ENCODE measurements at places on chromosomes 16 and 17.

DNA sequence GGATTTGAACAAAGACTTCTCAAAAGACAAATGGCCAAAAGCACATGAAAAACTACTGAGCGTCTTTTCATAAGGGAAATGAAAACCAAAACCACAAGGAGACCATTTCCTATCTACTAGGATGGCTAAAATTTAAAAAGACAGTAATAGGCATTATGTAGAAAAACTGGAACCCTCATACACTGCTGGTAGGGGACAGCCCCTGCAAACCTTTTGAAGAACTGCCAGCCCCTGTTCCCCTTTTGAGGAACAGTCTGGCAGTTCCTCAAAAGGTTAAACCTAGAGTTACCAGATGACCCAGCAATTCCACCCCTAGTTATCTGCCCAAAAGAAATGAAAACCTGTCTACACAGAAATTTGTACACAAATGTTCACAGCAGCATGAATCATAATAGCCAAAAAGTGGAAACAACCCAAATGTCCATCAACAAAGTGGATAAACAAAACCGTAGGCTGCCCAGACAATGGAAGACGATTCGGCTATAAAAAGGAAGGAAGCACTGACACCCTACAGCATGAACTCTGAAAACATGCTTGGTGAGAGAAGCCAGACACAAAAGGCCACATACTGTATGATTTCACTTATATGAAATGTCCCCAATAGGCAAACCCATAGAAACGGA, 22.9 kb downstream of the CDIP1 start:
- DNase-seq: no peak

DNA sequence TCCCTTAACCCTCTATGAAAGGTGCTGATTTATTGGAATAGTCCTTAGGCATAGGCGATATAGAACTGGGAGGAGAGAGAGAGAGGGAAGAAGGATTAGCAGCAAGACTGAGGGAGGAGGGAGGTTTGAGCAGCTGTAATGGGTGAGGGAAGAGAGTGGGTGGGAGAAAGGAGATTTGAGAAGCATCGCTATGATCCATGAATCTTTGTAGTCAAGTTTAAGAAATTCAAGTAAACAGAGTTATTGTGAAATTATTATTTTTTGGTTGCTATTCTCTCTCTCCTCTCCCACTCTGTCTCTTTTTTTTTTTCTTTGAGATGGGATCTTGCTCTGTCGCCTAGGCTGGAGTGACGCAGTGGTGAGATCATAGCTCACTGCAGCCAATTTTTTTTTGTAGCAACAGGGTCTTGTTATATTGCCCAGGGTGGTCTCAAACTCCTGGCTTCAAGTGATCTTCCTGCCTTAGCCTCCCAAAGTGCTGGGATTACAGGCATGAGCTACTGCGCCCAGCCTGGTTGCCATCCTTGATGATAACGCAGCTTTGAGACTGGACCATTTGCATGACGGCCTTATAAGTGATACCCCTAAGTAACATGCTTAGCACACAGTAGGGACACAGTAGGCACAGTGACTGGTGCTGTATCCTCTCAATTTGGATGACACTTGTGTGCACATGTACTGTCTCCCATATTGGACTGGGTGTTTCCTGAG, 21.0 kb upstream of the TNS4 start:
- DNase-seq: no peak

- DNase-seq: no peak
These were observed 199.0 kb downstream of the MSI2 start for GRCh38 chr17:57455063-57455914.

- no peak for DNase-seq
These were observed 3.2 kb downstream of the DDX52 start for GRCh38 chr17:37640015-37640414.

DNA sequence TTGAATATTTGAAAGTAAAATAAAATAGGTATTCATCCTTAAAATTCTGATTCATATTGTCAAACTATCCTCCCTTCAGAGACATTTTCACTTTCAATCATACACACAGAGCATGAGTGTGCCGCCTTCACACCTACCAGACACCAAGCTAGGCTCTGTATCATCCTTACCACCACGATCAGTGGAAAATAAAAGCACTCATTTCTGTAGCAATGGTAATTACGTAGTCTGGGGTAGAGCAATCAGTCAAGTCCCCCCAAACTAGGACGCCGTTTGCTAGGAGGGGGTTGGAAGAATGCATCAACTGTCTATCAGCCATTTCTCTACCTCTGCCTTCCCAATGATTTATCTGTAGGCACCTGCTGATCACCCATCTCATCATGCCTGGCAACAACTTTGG, 84.6 kb upstream of the GRIN2A start:
- DNase-seq: no peak

DNA sequence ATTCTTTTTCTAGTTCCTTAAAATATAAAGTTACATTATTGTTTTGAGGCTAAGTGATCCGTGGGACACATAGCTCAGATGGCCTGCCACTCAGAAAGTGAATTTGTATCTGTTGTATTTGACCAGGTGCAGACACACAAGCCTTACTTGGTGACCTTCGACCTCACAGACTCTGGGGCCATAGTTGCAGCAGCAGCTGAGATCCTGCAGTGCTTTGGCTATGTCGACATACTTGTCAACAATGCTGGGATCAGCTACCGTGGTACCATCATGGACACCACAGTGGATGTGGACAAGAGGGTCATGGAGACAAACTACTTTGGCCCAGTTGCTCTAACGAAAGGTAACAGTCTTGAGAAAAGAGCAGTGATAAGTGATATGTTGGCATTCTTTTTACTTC, 30.5 kb downstream of the TMEM11 start:
- no peak for DNase-seq

DNA sequence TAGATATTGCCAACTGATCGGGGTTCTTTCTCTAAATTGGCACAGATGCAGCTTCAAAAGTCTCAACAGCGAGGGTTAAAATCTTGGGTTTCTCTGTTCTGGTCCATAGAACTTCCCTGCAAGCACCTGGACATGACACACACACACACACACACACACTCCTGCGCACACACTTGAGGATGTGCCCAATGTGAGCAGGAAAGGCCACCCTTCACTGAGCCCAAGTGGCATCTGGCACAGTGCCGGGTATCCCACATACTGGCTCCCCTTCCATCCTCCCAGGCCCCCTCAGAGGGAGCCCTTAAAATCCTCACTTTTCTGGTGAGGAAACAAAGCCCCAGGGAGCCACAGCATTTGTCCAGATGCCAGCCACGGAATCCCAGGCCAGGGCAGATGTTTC, 55.5 kb downstream of the ZNF423 start:
- DNase-seq: no peak

- no peak for DNase-seq
These were observed 153.8 kb downstream of the MSI2 start for GRCh38 chr17:57410169-57410568.

DNA sequence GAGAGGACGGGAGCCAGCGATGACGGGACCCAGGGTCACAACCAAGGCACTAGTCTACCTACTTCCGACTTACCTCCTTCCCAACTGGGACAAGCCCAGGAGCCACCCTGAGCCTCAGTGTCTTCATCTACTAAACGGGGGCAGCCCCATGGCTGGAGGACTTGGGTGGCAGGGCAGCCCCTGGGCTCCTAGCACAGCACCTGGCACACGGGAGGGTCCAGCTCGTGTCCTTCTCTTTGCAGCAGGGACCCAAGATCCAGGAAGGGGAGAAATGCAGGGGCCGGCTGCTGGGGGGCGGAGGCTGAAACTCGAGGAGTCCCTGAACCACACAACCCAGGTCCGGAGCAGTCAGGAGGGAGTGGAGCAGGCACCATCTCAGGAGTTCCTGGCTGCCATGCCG, 63.2 kb downstream of the ABR start:
- no peak for DNase-seq

GRCh38 chr17:74750327-74751069, 2.1 kb downstream of the NHERF1 start:
- DNase-seq: no peak

- DNase-seq: no peak
These were observed 13.6 kb downstream of the MEIOB start for GRCh38 chr16:1858189-1858865.

DNA sequence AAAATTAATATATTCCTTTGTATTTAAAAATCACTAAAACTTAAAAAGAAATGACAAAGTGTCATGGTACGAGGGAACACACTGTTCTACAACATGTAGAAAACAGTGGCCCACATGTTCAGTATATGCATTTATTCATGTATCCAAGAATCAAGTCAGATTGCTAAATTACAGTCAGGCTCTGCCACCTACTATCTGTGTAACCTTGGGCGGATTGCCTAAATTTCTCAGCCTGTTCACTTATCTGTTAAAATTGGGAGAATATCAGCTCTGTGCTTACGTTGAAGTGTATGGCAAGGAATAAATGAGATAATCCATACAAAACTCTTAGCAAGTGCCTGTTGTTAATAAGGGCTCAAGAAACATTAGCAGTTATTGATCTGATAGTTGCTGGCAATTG, 3.4 kb upstream of the USP22 start:
- DNase-seq: no peak

DNA sequence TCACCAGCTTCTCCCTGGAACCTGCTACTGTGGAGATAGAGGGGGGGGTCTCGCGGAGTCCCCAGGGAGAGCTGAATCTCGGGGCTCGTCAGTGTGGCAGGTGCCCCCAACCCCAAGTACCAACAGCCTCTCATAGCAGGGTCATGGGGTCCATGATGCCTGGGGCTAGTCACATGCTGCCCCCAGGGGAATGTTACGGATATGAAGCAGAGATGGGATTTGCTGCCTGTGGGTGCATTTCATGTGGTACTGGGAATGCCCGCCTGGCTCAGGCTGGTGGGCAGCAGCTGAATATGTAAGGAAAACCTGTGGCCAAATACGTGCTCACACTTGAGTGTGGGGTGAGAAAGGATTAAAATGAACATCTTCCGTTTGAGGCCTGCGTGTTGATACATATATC, 49.4 kb downstream of the MEAK7 start:
- no peak for DNase-seq

DNA sequence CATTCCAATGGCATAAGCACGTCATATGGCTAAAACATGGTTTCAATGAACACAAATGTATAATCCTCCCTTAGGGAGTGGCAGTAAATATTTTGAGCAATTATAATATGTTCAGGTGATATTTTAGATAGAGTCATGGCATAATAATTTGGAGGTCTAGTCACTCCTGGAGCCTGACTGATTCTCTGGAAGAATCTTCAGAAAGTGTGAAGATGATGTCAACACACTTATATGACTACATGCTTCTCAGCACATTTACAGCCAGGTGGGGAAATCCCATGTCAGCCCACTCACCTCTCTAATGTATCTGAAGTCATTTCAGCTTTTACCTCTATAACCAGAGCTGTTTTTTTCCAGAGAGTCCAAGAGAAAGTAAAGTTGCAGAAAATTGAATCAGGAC, 474.8 kb downstream of the SHISA9 start:
- DNase-seq: no peak

GRCh38 chr16:26413780-26414179, 652.9 kb upstream of the C16orf82 start:
- DNase-seq: no peak

DNA sequence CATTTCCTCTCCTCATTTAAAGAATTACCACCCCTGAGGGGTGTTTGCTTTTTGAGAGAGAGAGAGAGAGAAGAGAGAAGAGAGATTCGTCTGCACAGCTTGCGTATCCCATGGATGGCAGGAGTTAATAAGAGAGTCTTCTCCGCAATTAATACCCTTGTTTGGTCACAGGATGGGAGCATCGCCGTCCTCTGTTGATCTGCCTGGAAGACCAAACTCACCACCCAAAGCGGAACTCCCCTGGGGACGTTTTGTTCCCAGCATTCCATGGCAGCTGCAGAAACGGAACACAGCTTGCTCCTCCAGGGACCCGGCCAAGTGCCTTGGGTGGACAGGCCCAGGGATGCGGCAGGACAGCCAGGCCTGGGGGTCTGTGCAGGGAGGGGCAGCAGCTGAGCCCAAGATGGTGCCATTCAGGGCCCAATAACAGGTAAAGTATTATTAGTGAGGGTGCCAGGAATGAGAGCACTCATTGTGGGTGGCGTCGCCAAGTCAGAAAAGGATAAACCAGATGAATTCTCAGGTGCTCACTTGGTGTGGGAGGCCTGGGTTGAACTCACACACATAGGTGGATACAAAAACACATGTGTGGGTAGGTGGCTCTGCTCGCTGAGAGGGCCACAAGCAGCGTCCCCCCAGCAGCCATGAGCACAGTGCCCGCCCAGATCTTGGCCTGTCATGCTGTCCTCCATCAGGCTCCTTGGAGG, 83.1 kb downstream of the NT5M start:
- DNase-seq: no peak

DNA sequence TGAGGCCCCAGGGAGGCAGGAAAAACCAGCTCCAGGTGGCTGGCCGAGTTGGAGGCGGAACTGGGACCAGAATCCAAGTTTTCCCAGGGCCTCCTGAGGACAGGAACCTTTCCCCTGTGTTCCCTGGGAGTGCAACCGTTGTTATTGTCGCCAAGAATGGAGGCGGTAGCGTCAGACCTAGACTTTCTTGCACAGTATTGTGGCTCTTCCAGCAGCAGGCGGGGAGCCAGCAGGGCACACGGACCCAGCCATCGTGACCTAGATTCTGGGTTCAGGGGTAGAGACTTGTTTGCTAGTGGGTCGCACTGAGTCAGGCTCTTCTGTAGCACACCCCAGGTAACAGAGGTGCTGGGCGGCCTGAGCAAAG, 667 bp upstream of the KIF19 start:
- no peak for DNase-seq

GRCh38 chr17:37388266-37388665, 12.5 kb downstream of the C17orf78 start:
- no peak for DNase-seq

DNA sequence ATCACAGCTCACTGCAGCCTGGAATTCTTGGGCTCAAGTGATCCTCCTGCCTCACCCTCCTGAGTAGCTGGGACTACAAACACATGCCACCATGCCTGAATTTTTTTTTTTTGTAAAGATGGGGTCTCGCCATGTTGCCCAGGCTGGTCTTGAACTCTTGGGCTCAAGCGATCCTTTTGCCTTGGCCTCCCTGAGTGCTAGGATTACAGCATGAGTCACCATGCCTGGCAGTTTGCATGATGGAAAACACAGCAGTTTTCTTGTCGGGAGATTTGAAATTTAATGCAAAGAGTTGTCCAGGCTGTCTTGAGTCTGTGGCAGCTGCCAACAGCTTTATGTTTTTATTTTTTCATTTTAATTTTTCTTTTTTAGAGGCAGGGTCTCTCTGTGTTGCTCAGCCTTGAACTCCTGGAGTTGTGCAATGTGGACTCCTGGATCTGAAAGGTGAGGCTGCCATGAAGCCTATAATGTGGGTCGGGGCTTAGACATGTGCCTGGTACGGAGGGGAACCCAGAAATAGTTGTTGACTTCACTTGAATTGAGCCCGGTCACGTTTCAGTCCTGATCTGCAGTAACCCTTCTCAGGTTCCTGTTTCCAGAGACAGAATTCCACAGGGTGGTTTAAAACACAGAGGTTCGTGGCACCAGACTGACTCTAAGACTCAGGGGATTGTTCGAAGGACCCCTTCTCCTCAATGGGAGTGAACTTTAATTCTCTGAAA, 18.7 kb downstream of the CD300A start:
- no peak for DNase-seq

- DNase-seq: peak; percentile 67
These were observed 22.3 kb upstream of the ZFPM1 start for GRCh38 chr16:88430524-88431446.

GRCh38 chr16:24966634-24967033, 48.5 kb downstream of the ARHGAP17 start:
- DNase-seq: no peak

- DNase-seq: no peak
These were observed 3.8 kb downstream of the IL21R start for GRCh38 chr16:27405546-27406451.

GRCh38 chr16:19295393-19295792, 9.9 kb downstream of the CLEC19A start:
- DNase-seq: no peak
